Activated naive CD8-positive, alpha-beta T cell treated with anti-CD3 and anti-CD28 coated beads, Interleukin-2, amount 10 ng/mL, durations not matched to agents 7 days and 5 days (primary cell): ENCODE measurements at places on chromosomes 12 and 14. TPM values are rescaled to one million over a fixed set of nuclear protein-coding genes. Genes with fewer than 3 reads are reported as not detected.

GRCh38 chr12:97257726-97258125 is 204.9 kb upstream of the RMST start:
- no peak for DNase-seq
- no peaks in the 10 kb centered on the region for H3K36me3 ChIP-seq
- H3K4me3 ChIP-seq: no peak overlapping the region
- no peaks in the 10 kb centered on the region for H3K27me3 ChIP-seq
- no peaks in the 10 kb centered on the region for H3K4me1 ChIP-seq

DNA sequence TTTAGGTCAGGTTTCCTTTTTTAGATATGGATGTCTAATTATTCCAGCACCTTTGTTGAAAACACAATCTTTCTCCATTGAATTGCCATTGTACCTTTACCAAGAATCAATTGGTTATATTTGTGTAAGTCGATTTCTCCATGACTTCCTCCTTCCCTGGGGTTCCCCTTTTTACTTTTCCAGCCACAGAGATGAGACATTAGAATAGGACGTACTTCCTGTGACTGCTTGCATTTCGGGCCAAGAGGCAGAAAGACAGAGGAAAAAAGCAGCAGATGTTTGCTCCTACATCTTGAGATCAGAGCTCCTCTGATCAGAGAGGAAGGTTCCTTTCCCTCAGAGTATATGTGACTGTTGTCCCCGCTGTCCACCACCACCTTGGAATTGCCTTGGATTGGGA is 453.7 kb upstream of the RGS6 start:
- H3K4me3 ChIP-seq: peak overlapping the region; percentile 49
- H3K36me3 ChIP-seq: peaks cover 2% of the 10 kb centered on the region
- DNase-seq: no peak
- H3K27ac ChIP-seq: peak overlapping the region; percentile 2
- H3K4me1 ChIP-seq: peaks cover 28% of the 10 kb centered on the region

DNA sequence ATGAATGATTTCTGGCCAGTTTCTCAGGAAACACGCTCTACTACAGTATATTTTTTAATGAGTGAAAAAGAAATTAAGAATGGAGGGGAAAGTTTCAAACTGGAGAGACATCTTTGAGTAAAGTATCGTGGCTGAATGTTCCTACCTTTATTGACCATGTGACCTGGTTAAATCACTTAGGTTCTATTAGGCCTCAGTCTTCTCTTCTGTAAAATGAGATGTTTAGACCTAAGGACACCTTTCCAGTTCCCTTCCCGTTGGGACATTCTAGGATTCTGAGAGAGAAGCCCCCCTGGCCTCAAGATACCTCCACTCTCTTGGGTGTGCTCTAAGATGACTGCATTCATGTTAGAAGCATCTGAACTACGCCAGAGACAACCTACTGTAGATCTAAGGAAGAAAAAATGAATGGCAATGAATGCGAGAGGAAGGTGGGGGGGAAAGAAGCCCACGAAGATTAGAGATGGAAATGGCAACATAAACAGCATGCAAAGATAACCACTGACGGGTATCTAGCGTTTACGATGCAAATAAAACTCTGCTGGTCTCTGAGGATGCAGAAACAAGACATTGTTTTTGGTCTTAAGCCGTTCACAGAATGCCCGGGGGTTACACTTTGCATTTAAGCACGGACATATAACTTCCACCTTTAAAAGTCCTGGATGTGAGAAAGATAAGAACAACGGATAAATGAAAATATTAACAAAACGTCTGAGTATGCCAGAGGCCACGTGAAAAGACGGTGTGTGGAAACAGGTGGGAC is 599 bp upstream of the CPSF6 start:
- H3K27me3 ChIP-seq: no peaks in the 10 kb centered on the region
- H3K4me3 ChIP-seq: peak overlapping the region; percentile 79
- no peak for DNase-seq
- peak overlapping the region; percentile 88 for H3K27ac ChIP-seq

DNA sequence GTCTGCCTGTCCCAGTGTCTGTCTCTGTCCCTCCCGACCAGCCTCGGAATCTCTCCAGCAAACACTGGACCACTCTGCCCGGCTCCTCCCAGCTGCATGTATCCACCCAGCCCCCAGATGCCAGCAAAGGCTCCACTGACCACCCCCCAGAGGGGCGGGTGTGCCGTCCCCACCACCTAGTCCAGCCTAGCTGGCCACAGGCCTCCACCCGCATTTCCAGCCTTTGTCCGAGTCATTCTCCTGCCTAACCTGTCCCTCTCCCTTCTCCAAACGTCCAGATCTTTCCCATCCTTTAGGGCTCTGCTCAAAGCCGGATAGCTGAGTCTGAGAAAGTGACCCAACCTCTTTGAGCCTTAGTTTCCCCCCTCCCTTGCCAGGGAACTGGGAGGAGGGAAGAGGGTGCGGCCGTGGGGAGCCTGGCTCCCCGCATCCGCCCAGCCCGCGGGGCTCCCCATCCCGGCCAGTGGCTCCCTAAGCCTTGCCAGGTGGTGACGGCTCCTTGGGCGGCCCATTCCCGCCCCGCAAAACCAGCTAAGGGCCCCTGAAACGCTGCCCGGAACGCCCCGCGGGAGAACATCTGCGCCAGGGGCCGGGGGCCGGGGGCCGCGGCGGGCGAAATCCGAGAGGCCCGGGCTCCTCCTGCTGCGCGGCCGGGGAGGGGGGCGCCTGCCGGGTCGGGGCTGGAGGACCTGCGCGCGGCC is 34.6 kb upstream of the ANKRD9 start:
- no peak for DNase-seq
- peak overlapping the region; percentile 19 for H3K4me3 ChIP-seq
- no peaks in the 10 kb centered on the region for H3K36me3 ChIP-seq
- peaks cover 43% of the 10 kb centered on the region for H3K27me3 ChIP-seq
- no peak overlapping the region for H3K27ac ChIP-seq

GRCh38 chr12:46218322-46219095 is 50.3 kb downstream of the SLC38A1 start:
- H3K27ac ChIP-seq: peak overlapping the region; percentile 93
- peak overlapping the region; percentile 75 for H3K4me3 ChIP-seq
- H3K36me3 ChIP-seq: peaks cover 49% of the 10 kb centered on the region
- no peaks in the 10 kb centered on the region for H3K27me3 ChIP-seq
- H3K4me1 ChIP-seq: peaks cover 85% of the 10 kb centered on the region

DNA sequence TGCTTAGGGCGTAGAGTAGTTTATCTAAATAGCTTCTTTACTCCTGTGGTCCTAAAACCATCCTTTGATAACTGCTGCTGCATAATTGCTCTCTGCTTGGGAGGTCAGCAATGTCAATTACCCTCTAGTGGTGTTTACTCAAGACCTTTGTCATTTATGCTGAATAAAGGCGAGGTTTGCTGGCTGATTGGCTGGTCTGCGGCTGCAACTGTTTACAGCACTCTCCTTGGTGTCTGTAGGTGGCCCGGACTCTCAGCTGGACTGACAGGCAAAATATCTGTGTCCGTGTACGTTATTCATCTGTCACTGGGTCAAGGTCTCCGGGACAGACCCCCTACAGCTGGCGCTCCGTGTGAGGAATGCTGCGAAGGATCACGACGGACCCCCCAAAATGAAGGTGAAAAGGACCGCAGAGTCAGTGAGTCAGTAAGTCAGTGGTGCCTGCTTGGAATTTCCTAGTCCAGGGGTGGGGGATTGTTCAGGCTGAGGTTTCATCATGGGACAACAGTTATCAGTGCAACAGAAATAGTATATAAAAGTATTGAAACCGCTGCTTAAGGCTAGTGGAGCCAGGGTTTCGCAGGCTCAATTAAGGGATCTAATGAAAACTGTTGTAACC is 253.3 kb upstream of the DIO2 start:
- no peaks in the 10 kb centered on the region for H3K4me1 ChIP-seq
- no peak overlapping the region for H3K27ac ChIP-seq
- no peaks in the 10 kb centered on the region for H3K36me3 ChIP-seq
- DNase-seq: no peak
- no peaks in the 10 kb centered on the region for H3K27me3 ChIP-seq
- H3K4me3 ChIP-seq: no peak overlapping the region

GRCh38 chr14:74804219-74804825 is 41.2 kb downstream of the YLPM1 start:
- no peaks in the 10 kb centered on the region for H3K4me1 ChIP-seq
- H3K27me3 ChIP-seq: no peaks in the 10 kb centered on the region
- no peak overlapping the region for H3K4me3 ChIP-seq
- H3K27ac ChIP-seq: no peak overlapping the region
- H3K36me3 ChIP-seq: peaks cover 14% of the 10 kb centered on the region
- no peak for DNase-seq

- H3K27me3 ChIP-seq: peaks cover 63% of the 10 kb centered on the region
- H3K4me3 ChIP-seq: peak within 1 kb of the TSS; percentile 71
- no peaks in the 10 kb centered on the region for H3K36me3 ChIP-seq
- peak; percentile 42 for DNase-seq
- no peak within 1 kb of the TSS for H3K27ac ChIP-seq
Measured at GRCh38 chr12:99984271-99985128, at the start of gene ANKS1B. TSS of gene ANKS1B (minus strand) at chr12:99984936. CDS start at chr12:99984237, 699 bp downstream.

AKAP6 gene
- total RNA-seq: 1.00 TPM

MYO1H gene
- total RNA-seq: not detected

DNA sequence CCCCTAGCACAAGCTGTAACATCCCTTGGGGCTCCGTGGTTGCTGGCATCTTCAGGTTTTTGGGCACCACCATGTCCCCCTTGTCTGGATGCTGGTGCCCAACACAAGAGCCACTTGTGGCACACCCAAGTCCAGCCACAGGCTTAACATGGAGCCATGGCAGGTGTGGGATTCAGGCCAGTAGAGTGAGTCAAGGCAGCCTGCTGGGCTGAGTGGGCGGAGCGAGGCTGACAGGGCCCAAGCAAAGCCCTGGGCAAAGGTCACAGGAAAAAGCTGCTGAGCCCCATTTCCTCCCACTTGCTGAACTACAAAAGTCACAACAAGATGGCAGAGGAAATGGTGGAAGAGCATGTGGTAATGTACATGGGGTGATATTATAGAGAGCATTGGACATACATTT is 950.7 kb upstream of the FLRT2 start:
- no peak for DNase-seq
- H3K27me3 ChIP-seq: no peaks in the 10 kb centered on the region
- no peak overlapping the region for H3K4me3 ChIP-seq

DNA sequence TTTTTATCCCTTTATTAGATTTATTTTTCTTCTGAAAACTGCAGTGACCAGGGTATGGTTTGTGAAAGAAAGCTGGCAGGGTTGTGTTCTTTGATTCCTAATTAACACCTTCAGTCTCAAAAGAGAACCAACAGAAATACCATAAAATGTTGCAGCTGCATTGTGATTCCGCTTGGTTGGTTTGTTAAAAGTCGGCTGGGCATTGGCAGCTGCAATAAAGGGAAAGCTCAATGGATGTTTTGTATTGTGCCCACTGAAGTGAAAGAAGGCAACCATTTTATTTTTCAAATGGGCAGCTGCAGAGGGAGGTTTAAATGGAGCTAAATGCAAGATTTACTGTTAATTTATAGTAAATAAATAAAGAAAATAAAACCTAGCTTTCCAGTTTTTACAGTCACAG is 16.7 kb downstream of the LGR5 start:
- no peak for DNase-seq
- H3K27ac ChIP-seq: no peak overlapping the region
- no peaks in the 10 kb centered on the region for H3K36me3 ChIP-seq
- H3K4me3 ChIP-seq: no peak overlapping the region
- no peaks in the 10 kb centered on the region for H3K4me1 ChIP-seq

TAS2R9 gene
- 0.28 TPM for total RNA-seq

GRCh38 chr12:66035288-66035966 is 95.1 kb downstream of the LLPH start:
- no peak overlapping the region for H3K27ac ChIP-seq
- no peaks in the 10 kb centered on the region for H3K4me1 ChIP-seq
- H3K36me3 ChIP-seq: no peaks in the 10 kb centered on the region
- no peak overlapping the region for H3K4me3 ChIP-seq
- no peak for DNase-seq

NTS gene
- total RNA-seq: not detected

GRCh38 chr14:91372671-91373495 is 44.7 kb downstream of the CCDC88C start:
- peak overlapping the region; percentile 90 for H3K27ac ChIP-seq
- peaks cover 5% of the 10 kb centered on the region for H3K36me3 ChIP-seq
- H3K4me3 ChIP-seq: peak overlapping the region; percentile 80
- H3K4me1 ChIP-seq: peaks cover 87% of the 10 kb centered on the region
- DNase-seq: peak; percentile 64
- H3K27me3 ChIP-seq: no peaks in the 10 kb centered on the region

ZNF219 gene
- total RNA-seq: 4.3 TPM

- peaks cover 23% of the 10 kb centered on the region for H3K27me3 ChIP-seq
- DNase-seq: no peak
- no peak overlapping the region for H3K4me3 ChIP-seq
- H3K36me3 ChIP-seq: no peaks in the 10 kb centered on the region
Measured at GRCh38 chr14:38202444-38203191, 5.1 kb upstream of the SSTR1 start.

GRCh38 chr14:92646952-92647796 is 101.3 kb downstream of the LGMN start:
- H3K4me3 ChIP-seq: peak overlapping the region; percentile 64
- H3K36me3 ChIP-seq: peaks cover 49% of the 10 kb centered on the region
- DNase-seq: no peak
- H3K27ac ChIP-seq: peak overlapping the region; percentile 91

DNA sequence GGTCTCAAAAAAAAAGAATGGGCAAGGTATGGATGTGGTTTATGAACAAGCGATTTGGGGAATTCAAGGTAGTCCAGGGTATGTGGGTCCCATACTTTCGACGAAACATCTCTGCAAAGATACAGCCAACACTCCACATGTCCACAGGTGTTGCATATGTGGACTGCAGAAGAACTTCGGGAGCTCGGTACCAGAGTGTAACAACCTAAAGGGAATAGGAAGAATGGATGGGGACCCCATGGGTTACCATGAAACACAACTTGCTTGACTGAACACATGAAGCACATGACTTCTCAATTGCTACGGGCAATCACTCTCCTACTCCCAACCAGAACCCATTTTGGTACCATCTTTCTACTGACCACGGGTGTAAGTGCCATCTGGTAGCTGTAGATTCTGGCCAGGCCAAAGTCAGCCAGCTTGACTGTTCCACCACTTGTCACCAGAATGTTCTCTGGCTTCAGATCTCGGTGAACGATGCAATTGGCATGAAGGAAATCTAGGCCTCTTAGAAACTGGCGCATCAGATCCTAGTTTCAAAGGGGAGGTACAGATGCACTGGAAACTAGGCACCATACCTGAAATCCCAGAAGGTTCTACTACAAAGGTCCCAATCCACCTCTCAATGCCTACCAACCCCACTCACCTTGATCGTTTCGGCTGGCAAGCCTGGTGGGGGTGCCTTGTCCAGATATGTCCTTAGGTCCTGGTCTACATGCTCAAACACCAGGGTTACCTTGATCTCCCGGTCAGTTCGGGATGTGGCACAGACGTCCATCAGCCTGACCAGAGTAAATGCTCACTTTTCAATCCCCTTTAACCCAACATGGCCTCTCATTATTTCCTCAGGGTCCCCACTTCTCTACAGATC is 1.3 kb downstream of the CDK4 start:
- peak overlapping the region; percentile 83 for H3K27ac ChIP-seq
- DNase-seq: no peak
- H3K4me1 ChIP-seq: peaks cover 41% of the 10 kb centered on the region
- no peaks in the 10 kb centered on the region for H3K27me3 ChIP-seq

AVPR1A gene
- total RNA-seq: not detected
